Coronary artery (tissue), 2 donors: ENCODE measurements at places on chromosomes 4 and X.
A peak's percentile ranks its signal among the peaks of the same experiment; 100 is the strongest.

DNA sequence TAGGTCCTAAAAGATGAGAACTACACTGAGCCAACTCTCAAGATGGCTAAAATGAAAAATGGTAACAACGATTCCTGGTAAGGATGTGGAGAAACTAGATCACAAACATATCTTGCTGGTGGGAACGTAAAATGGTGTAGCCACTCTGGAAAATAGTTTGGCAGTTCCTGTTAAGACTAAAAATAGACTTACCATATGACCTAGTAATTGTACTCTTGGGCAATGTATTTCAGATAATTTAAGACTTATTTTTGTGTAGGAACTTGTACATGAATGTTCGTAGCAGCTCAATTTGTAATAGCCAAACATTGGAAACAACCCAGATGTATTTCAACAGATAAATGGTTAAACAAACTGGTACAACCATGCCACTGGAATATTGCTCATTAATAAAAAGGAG lies 106.2 kb downstream of the HDAC8 start:
- DNase-seq: no peak

DNA sequence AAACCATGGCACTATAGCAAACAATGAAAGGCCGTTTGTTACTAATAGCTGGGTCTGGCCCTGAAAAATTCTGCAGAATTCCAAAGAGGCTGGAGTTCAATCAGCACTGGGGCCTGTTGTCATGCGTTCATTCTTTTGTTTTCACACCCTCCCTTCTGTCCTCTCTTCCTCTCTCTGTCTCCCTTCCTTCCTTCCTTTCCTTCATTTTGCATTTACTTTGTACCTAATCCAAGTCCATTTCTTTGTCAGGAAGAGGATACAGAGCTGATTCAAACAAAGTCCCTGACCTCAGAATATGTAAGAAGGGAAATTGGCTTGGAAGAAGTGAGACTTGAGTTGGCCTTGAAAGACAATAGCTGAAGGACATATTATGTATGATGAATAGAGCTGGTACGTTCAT lies 119.6 kb upstream of the LDB2 start:
- DNase-seq: no peak

DNA sequence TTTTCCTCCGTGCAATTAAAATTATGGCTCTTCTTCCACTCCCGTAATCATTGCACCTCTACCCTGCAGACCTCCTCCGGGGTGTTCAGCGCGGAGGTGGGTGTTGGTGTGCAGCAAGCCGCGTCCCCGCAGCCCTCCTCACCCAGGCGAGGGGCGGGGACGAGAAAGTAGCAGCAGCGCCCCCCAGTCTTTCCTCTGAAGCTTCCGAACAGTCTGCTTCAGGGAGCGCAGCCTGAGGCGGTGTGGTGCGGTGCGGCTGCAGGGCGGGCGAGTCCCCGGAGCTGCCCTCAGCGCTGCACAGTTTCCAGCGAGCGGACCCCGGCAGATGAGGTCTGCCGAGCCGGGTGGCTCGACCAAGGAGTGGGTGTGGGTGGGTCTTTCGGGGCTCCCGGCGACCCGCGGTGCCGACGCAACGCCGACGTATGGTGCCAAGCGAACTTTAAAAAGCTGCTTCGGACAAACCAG lies at the start of gene FRAS1:
FRAS1 (plus strand) TSS at position 189 of the 465 bp plus-strand sequence. CDS start 687 bp downstream, outside the sequence.
- no peak for DNase-seq

GRCh38 chr4:2767705-2768074 lies 11.6 kb upstream of the TNIP2 start:
- peak; percentile 67 for DNase-seq

- no peak for DNase-seq
Measured at GRCh38 chr4:98601708-98602107, 56.7 kb downstream of the TSPAN5 start.

DNA sequence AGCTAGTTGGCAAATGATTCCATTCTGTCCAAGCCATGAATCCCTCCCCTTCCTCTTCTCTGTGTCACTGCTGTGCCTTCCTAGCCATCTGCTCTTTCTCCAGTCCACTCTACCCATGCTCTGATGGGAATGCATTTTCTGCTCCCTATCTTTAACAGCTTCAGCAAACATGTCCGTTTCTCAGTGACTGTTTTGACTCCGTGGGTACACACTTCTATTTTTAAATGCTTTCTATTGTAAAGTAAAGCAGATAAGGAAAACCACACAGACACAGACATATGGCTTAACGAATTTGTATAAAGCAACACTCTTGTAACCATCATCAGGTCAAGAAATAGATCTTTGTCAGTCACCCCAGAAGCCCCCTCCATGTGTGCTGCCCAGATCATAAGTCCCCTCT lies 72.4 kb upstream of the KLHL13 start:
- no peak for DNase-seq

- no peak for DNase-seq
Measured at GRCh38 chr4:47213971-47214370, 182.6 kb downstream of the GABRB1 start.
